ENCODE measurements at places on chromosomes 16 and 17.
A peak's percentile ranks its signal among the peaks of the same experiment; 100 is the strongest.

- no peak for DNase-seq
Measured at GRCh38 chr17:72421128-72422092, 300.6 kb downstream of the SOX9 start.

DNA sequence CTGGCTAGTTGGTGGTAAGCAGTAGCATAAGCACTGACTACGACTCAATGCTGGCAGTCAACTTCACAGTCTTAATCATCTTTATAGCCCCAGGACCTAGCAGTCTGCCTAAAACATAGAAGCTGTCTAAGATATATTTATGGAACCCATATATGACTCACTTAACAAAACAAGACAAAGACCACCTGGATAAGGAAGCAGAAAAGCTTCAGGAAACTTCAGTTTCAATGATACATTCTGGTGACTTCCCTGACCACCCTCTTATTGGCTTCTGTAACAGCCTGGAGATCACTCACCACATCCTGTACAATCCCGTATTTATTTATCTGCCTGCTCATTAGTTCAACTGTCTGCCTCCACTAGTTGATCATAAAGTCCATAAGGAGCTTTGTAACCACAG lies 95.5 kb downstream of the PMP22 start:
- DNase-seq, result no peak

GRCh38 chr17:8532021-8532420 lies 96.3 kb downstream of the NDEL1 start:
- DNase-seq, result no peak

GRCh38 chr16:72983241-72983640 lies 64.7 kb downstream of the ZFHX3 start:
- DNase-seq, result no peak

DNA sequence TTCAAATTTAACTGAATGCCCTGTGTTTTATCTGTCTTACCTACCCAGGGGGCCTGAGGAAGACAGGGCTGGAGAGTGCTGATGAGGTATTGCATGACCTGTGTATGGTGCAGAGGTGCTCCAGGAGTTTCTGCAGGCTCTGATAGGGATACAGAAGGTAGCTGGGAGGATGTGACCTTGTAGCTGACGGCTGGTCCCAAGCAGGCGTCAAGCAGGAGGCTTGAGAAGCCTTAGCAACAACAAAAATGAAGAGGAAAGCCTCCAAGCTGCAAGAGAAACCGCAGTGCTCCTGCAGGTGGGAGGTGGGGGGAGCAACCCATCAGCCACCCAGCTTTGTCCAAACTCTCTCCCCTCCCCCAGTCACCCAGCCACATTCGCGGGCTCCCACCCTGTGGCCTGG lies 40.4 kb downstream of the LAT start:
- no peak for DNase-seq

GRCh38 chr16:89153848-89154271 lies 17.7 kb upstream of the CDH15 start:
- no peak for DNase-seq

DNA sequence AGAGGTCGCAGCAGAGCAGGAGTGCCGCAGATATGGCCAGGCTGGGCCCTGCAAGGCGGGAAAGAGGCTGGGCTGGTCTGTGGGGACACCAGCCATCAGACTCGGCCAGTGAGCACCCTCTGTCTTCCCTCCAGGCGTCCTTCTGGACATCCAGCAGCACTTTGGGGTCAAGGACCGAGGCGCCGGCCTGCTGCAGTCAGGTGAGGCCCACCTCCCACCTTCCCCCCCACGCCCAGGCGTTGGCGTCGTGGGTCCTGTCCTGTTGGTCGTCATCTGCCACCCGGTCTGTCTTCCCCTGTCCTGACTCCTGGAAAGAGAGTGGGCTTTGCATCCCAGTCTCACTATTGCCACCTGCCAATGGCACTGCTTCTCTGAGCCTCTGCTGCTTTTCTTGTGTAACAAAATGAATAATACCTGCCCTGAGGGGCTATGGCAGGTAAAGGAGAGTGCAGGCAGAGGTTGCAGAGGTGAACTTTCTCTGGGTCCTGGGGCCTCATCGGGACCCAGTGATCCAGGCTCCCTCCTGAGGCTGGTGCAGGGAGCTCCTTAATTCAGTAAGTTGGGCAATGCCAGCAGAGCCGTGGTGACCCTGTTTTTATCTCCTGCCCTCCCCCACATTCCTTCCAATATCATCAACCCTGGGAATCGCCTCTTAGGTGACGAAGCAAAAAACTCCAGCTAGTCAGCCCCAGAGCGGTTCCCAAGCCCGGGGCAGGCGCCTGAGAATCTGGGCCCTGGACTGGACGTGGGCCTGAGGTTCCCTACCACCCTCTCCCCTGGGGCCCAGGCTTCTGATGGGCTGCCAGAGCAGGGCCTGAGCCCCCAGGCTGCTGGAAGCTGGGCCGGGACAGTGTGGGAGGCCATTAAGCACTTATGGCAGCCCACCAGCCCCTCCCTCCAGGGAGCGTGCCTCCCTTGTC lies 14.7 kb downstream of the SPNS2 start:
- DNase-seq, result no peak

DNA sequence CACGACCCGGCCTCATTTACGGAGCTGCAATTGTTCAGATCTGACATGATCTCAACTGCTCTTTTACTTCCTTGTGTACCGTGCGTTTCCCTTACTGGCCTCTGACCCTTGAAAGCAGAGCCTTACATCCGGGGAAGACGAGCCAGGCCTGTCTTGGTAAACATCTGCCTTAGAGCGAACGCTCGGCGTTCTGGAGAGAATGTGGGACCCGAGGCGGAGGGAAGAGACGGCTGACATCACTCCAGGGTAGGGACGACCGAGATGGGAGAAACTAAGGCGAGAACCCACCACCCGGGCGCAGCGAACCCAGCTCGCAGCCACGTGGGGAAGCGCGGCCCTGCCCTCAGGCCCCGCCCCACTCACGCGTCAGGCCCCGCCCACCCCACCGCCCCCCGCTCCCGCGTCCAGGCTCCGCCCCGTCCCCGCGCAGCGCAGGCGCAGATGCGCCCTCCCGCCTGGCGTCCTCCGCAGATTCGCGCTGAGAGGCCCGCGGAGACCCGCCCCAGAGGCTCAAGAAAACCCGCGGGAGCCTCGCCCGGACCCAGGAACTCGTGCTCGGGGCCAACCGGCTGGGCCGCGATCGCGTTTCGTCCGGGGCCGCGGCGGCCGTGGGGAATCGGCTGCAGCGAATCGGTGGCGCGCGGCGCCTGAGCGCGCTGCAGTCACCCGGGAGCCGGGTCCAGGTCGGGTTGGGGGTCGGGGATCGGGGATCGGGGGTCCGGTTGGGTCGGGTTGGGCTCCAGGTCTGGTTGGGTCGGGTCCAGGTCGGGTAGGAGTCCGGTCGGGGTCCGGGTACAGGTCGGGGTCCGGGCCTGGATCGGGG lies at the start of gene TELO2:
Gene TELO2, plus strand, starts transcription at position 438 of the 823 bp plus-strand sequence. CDS start 922 bp downstream, outside the sequence.
- DNase-seq, result peak; percentile 73

DNA sequence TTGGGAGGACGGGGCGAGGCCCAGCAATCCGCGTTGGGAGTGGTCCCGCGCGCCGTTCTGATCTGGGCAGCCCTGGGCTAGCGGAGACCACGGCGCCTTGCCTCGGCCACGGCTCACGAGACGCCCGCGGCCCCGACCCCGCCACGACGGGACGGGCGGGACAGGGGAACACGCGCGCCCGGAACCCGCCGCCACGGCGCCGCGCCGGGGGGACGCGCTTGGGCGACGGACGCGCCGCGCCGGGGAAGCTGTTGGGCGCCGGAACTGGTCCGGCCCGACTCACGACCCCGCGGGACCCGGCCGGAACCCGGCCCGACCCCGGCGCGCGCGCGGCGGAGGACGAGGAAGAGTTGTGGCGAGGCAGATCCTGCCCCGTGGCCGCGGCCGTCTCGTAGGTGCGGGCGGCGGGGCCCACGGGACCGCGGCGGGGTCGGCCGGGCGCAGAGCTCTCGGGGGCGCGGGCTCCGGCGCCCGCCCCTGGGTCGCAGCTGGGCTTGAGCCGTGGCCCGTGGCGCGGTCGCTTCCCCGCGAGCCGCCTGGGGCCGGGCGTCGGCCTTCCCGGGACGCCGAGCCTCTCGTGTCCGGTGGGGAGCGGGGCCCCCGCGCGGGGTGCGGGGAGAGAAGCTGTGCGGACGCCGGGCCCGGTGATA lies at the start of gene ACSF3:
Gene ACSF3, plus strand, starts transcription at position 251 of the 650 bp plus-strand sequence. CDS start 6,830 bp downstream, outside the sequence.
- DNase-seq, result peak; percentile 36

DNA sequence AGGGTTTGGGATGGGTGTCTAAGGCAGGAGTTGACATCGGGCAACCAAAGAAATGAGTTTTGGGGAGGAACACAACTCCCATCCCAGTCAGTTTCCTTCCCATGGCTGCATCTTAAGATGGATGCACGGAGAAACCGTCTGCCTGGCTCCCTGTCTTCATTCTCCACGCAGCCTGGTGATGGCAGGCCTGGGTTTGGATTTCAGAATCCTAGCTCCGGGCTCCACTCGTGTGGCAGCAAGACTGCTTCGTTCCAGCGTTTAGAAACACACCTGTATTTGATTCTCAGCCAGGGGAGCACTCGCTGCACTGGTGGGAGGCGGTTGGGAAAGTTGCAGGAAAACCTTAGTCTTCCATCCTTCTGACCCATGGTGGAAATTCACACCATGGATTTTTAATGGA lies 141.1 kb downstream of the RAB11FIP4 start:
- DNase-seq, result no peak

GRCh38 chr16:10300905-10301304 lies 85.0 kb upstream of the ATF7IP2 start:
- no peak for DNase-seq

GRCh38 chr17:1966274-1967086 lies 58.7 kb downstream of the RTN4RL1 start:
- no peak for DNase-seq

GRCh38 chr17:77942112-77942988 lies 16.2 kb upstream of the TNRC6C start:
- no peak for DNase-seq

DNA sequence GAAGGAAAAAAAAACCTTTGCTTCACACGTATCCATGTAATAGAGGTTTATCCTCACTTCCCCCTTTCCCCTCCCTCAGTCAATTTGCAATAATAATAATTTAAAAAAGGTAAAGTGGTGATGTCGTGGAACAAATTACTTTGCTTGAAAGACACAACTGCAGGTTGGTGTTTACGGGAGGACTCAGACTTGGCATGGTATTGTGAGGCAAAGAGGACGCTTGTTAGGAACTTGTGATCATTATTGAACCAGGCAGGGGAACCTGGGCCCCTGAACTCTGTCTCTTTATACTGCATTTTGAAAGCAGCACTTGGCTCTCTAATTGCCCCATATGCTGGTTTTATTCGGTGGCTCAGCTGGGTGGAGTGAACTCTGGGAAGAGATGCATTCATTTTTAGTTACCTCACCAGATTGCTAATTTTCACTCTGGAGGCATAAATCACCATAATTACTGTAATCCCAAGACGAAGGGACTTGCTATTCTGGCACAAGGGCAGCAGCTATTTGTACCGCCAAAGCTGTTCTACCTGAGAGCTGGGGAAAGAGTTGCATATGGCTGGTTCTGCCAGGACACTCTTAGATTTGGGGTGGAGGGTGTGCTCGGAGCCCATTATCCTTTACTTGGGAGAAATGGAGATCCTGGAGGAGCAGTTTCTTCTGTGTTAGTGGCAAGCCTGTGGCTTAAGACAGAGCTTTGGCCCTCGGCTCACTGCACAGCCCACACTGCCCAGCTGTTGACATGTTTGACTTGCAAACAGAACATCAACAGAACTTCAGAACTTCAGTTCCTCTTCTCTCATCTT lies 5.7 kb upstream of the DHX8 start:
- no peak for DNase-seq

DNA sequence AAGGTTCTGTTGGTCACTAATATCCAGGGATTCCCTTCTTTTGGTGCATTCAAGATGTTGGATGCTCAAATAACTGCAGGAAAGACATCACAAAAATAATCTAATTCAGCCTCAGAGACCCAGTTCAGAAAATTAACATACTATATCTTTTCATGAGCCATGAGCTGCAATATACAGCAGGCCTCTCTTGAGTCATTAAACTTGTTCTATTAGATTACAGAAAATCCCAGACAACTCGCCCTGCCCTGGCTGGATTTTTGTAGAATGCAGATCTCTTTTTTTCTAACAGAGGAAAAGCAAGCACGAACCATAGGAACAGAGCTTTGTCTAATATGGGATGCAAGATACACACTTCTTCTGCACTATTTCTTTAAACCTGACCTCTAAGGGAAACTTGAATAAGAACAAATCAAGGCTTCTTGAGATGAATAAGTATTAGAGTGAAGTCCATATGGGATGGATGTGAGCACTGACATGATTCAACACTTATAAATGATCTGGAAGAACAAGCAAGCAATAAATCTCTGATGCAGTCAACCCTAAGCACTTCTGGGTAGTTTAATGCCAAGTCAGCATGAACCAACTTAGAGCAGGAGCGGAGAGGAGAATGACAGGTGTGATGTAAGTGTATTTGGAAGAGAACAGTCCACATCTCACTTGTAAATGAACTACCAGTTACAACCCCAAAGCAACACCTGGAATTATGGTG lies 70.7 kb upstream of the GNAO1 start:
- DNase-seq, result no peak

DNA sequence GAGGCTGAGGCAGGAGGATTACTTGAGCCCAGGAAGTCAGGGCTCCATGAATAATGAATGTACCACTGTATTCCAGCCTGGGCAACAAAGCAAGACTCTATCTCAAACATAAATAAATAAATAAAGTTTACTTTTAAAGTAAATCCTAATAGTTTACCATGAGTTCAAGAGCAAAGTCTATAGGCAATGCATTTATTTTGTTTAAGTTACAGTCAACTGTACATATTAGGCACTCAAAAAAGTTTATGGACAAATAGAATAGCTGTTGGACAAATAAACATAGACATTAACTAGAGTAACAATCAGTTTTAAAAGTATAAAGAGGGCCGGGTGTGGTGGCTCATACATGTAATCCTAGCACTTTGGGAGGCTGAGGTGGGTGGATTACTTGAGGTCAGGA lies 3.7 kb upstream of the AARSD1 start:
- no peak for DNase-seq

DNA sequence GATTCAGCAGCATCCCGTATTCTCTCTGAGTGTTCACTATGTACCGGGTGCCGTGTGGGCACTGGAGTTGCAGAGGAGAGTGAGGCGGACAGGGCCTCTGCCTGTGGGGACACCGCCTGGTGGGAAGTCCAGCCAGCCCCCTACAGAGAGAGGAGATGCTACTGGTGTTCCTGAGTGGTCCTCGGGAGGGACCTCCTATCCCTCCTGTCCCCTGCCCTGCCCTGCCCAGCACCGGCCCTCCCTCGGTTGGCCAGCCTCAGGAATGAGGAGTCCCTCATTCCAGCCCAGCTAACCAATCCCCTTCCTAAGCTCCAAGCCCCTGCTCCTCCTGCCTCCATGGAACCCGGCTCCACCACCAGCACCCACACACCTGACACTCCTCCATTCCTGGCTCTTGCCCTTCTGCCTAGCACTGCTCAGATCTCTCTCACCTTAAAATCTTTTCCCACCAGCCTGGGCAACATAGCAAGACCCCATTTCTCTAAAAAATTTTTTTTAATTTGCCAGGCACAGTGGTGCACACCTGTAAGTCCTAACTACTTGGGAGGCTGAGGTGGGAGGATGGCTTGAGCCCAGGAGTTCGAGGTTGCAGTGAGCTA lies 2.0 kb downstream of the ASGR2 start:
- no peak for DNase-seq

GRCh38 chr17:42251115-42251514 lies 25.1 kb downstream of the STAT5B start:
- DNase-seq, result no peak

- no peak for DNase-seq
Measured at GRCh38 chr16:4682616-4683254, 10.6 kb upstream of the NUDT16L1 start.

GRCh38 chr17:1913702-1914101 lies 83.9 kb downstream of the RPA1 start:
- DNase-seq, result no peak

- no peak for DNase-seq
Measured at GRCh38 chr17:10105513-10106001, 92.8 kb downstream of the GAS7 start.

GRCh38 chr16:70713342-70713741 lies 27.5 kb upstream of the MTSS2 start:
- DNase-seq, result no peak

Data from stimulated activated CD8-positive, alpha-beta memory T cell treated with anti-CD3 and anti-CD28 coated beads, Interleukin-7, amount 100 ng/mL, for 1 hour (primary cell).